ENCODE measurements at places on chromosomes 1 and 21. TPM values are rescaled to one million over a fixed set of nuclear protein-coding genes. Genes with fewer than 3 reads are reported as not detected.

DNA sequence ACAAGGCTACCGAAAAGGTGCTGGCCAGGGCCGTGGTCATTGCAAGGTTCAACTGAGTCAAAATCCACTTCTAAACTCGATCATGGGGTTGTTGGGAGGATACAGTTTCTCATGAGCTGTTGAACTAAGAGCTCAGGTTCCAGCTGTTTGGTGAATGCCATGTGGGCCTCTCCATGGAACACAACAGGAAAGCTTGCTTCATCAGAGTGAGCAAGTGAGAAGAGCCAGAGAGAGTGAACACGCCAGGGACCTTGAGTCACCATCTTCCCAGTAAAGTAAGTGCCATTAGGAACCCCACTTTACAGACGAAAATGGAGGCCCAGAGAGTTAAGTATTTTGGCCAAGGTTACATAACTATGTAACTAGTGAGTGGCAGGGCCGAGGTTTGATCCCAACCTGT lies 475.1 kb upstream of the VAMP3 start:
- DNase-seq: no peak

GRCh38 chr1:193322211-193322610 lies 135.8 kb upstream of the B3GALT2 start:
- DNase-seq: peak; percentile 12

DNA sequence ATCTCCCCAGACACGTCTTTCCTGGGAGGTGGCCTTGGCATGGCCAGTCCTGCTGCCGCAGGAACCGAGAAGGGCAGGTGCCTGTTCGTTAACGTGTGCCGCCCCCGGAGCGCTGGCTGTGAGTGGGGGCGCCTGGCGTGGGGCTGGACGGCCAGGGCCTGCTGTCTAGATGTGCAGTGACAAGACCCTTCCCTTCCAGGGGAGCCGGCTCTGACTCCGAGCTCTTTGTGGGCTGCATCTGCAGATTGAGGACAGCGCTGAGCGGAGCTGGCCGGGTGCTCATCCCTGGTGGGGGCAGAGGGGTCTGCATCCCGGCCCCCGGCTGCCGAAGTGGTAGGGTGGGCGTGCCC lies 13.0 kb downstream of the COL18A1 start:
- no peak for DNase-seq

GRCh38 chr1:157725221-157725577 lies 24.6 kb upstream of the FCRL3 start:
- DNase-seq: no peak

- no peak for DNase-seq
Observed at GRCh38 chr1:186289943-186290545, 85.0 kb downstream of the TPR start.

BRDT gene
- 0.19 TPM for total RNA-seq

DNA sequence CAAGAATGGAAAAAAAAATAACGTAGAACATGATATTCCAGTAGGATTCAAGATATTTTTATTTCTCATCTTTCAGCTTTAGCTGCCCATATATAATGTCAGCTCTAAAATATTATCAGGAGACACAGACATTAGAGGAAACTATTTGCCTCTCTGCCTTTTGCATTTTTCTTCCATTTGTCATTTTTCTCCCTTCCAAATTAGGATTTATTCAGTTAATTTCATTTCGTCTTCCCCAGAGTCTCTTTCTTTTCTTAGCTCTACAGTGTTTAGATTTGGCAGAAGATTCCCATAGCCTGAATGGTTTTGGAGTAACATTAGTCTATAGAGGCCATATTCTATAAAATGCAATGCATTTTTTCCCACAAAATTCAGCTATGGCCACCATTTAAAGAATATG lies 5.1 kb upstream of the ENAH start:
- no peak for DNase-seq

- no peak for DNase-seq
Observed at GRCh38 chr1:29801561-29801973, 565.2 kb downstream of the PTPRU start.

GRCh38 chr1:180264595-180264994 lies 34.5 kb downstream of the LHX4 start:
- DNase-seq: no peak

TSPEAR gene
- total RNA-seq: 0.35 TPM

DNA sequence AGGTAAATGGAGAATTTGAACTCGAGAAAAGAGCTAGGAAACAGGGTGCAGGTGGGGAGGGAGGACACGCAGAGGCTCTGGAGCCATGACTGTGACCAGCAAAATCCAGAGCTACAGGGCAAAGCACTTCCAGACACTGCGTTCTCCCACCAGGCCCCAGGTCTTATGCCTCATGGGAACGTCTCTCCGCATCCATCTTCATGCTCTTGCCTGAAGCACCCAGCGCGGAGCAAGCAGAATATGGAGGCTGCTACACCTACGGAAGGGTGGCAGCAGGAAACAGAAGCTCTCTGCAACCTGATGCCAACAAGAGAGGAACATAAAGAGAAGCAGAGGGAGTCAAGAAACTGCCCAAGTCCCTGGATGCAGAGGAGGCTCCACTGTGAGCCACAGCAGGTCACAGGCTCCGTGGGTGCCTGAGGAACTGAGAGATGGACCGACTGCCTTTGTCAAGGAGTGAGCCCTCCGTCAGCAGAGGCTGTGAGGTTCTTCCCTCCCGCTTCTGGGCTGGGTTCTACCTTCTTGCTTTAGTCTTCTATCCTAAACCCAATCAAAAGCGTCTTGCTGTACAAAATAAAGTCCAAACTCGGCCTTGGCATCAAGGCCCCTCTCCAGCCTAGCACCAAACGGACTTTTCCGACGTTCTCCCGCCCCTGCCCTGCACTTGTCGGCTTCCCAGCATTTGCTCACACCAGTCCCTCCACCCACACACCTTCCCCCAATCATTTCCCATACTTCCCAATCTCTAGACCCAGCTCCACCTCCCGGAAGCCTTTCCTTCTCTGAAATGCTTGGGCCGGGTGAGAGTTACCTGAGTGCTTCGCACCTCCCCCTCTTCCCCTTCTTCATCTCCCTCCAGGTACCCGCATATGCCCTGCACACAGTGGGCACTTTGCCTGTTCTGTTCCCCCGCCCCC lies 930 bp downstream of the DHCR24 start:
- peak; percentile 56 for DNase-seq
